ENCODE measurements at places on chromosomes 2 and 18.

DNA sequence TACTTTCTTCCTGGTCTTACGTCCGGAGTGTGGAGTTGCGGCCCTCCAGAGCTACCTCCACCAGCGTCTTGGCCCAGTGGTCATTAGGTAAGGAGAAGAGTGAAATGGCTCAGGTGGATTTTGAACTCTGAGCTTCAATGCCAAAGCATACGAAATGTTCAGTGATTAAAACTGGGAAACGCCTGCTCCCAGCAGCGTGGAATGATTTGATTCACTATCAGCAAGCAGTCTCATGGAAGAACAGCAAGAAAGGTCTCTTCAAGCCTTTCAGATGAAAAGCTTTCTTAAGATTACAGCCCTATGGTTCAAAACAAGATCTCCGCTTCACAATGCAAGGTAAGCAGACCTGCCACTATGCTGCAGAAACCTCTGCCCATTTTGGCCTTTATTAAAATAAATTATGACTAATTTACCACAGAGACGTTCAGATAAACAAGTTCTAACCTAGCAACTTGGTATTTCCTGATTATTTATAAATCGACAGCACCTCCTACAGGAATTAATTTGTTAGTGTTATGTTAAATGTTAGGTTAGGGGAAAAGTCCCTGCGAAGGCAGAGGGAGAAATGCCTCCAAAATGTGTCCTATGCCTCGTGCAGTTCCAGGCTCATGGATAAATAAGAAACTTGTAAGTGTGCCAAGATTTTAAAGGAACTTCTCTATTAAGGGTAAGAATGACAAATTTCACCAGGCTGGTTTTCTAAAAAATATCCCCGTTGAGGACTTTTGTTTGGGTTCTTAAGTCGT lies 10.1 kb downstream of the SP9 start:
- no peak for DNase-seq

DNA sequence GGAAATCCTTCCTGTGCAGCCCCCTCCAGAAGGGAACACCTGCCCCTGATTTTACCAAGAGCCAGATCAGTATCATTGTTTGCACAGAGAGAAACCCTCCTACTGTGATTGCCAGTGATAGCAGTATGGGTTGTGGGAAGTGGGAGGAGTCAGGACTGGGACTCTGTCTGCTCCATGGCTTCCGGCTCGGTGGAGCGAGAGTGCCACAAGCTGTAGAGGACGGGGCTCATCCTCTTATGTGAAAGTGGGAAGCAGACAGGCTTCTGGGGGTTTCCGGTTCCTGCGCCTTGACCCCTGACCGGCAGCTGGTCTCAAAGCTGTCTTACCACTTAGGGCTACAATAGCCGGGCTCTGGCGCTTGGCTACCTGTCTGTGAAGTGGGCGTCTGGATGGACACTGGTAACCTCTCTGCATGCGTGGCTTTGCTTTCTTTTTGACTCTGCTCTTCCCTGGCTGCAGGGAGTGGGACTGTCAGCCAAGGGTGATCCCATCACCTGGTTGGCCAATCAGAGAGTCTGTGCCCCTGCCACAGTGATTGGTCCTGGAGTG lies 79.7 kb downstream of the BCL2L11 start:
- peak; percentile 51 for DNase-seq

- DNase-seq = no peak
Measured at GRCh38 chr2:27591745-27592144, 8.9 kb downstream of the ZNF512 start.

GRCh38 chr2:160207271-160207670 lies 7.2 kb upstream of the ITGB6 start:
- DNase-seq = peak; percentile 57

- no peak for DNase-seq
Measured at GRCh38 chr18:23712445-23712844, 23.2 kb downstream of the LAMA3 start.

All from islet precursor cell (in vitro differentiated cells).